ENCODE measurements at places on chromosomes 3 and 15.

- no peak for DNase-seq
Observed at GRCh38 chr15:62727501-62727900, 315.0 kb upstream of the TPM1 start.

GRCh38 chr3:184133840-184134745 is 1.1 kb upstream of the EIF2B5 start:
- DNase-seq: peak; percentile 79

GRCh38 chr15:53841651-53842050 is 82.2 kb upstream of the WDR72 start:
- no peak for DNase-seq

DNA sequence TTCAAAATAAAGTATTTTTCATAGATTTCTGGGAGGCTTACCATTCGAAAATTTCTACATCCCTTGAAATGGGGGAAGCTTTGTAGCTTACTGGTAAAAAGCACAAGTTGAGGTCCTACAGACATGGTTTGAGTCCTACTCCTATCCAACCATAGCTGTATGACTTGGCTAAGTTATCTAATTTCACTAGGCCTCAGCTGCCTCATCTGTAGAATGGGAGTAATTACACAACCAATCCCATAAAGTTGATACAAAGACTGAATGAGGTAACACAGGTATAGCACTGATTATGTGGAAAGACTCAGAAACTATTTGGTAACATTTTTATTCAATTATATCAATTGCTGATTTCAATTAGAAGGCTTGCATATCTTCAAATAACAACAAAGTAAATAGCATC is 157.4 kb downstream of the PLD1 start:
- no peak for DNase-seq

DNA sequence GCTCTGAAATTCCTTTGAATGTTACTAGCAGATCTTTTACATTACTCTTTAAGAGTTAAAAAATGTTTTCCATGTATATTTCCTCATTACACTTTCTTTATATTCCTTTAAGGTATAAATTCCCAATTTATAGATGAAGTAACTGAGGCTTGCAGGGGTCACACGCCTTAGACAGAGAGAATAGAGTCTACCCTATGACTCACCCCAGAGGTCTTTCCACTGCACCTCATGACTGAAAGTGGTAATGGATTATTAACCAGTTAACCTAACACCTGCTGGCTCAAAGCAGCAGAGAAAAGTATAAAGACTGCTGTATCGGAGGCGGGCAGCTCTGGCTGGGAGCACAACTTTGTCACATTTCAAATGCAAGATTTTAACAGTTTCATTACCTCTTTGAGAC is 37.7 kb downstream of the LDHAL6B start:
- no peak for DNase-seq

GRCh38 chr3:11543141-11543947 is 100.4 kb downstream of the VGLL4 start:
- DNase-seq: no peak

GRCh38 chr3:50237133-50237651 is 1.2 kb downstream of the GNAI2 start:
- DNase-seq: peak; percentile 57

DNA sequence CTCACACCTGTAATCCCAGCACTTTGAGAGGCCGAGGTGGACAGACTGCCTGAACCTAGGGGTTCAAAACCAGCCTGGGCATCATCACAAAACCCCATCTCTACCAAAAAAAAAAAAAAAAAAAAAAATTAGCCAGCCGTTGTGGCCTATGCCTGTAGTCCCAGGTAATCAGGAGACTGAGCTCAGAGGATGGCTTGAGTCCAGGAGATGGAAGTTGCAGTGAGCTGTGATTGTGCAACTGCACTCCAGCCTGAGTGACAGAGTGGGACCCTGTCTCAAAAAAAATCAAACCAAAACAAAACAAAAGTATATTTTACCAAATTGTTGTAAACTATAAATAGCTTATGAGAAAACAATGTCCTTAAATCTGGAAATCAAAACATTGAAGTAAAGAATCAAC is 34.7 kb upstream of the UBP1 start:
- no peak for DNase-seq

- no peak for DNase-seq
Observed at GRCh38 chr3:34955680-34956079, 683.6 kb upstream of the ARPP21 start.

DNA sequence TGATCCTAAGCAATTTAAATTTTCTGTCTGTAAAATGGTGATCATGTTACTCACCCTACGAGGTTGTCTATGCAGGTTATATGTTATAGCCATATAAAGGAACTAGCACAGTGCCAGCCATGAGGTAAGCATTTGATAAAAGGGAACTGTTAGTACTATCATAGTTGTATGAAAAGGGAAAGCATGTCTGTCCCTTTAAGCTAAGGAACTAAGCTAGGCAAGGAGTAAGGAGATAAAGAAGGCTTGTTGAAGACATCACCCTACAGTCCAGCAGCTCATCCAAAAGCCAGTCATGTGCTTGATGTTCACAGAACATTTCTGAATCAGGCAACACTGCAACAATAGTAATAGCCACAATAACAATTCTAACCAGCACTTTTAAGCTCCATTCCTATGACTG is 243.9 kb downstream of the ZBTB20 start:
- DNase-seq: no peak

- no peak for DNase-seq
Observed at GRCh38 chr3:9401986-9402385, 4.6 kb downstream of the SETD5 start.

GRCh38 chr3:168885028-168885427 is 778.5 kb downstream of the MECOM start:
- DNase-seq: no peak

DNA sequence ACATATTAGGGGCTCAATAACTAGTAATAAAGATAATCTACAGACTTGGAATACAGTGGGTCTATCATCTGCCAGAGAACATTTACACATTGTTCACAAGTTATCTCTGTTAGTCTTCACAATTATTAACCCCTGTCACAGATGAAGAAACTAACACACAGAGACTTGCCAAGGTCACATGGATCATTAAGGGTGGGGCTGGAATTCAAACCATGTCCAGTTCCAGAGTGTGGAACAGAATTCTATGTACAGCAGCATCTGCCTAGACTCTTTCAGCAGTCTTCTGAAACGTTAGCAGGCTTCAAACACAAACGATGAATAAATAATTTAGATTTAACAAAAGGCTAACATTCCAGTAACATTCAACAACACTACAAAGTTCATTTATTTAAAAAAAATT is 673.9 kb upstream of the NR2F2 start:
- no peak for DNase-seq

GRCh38 chr3:52791366-52791765 is 3.2 kb upstream of the ITIH3 start:
- no peak for DNase-seq

- no peak for DNase-seq
Observed at GRCh38 chr3:167998253-167998652, 97.5 kb downstream of the GOLIM4 start.

DNA sequence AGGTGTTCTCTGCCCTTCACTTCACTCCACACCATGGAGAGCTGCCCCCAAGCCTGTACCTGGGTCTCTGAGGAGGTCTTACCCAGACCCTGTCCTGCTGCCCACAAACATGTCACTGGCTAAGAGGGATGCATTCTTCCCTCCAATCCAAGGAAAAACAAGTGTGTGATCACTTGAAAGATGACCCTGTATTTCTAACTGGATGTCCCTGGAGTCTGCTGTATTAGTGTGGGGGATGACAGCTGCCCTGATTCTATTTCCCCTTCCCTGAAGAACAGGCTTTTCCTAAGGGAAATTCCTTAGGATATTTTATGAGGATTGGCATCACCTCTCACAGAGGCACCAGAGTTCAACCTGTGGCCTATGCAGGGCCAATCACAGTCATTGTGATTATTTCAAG is 55.0 kb upstream of the GATA2 start:
- no peak for DNase-seq

- no peak for DNase-seq
Observed at GRCh38 chr15:78915341-78916087, 29.3 kb downstream of the CTSH start.

- no peak for DNase-seq
Observed at GRCh38 chr3:113088616-113089015, 97.8 kb downstream of the GTPBP8 start.

- DNase-seq: no peak
Observed at GRCh38 chr15:85649372-85649771, 145.4 kb downstream of the KLHL25 start.

- DNase-seq: no peak
Observed at GRCh38 chr3:149658744-149659497, 1.1 kb upstream of the WWTR1 start.

GRCh38 chr15:66846811-66847210 is 144.8 kb downstream of the SMAD6 start:
- DNase-seq: no peak

GRCh38 chr3:107599772-107600145 is 77.0 kb downstream of the BBX start:
- no peak for DNase-seq

DNA sequence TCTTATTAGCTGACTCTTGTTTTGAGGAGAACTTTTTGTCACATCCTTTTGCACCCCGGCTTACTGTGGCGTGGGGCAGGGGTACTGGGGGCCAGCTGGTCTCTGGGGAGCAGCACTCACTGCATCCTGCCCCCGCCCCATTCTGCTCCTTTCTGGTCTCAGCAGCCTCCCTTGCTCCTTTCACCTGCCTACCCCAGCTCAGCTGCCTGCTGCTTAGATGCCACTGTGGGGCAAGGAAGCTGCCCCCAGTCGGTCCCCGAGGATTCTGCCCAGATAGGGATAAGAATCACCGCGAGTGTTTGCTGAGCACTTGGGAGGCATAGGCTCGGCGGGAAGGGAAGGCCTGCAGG is 32.0 kb downstream of the APBA2 start:
- DNase-seq: no peak

GRCh38 chr3:59514865-59515482 is 465.1 kb upstream of the CFAP20DC start:
- no peak for DNase-seq

GRCh38 chr3:170839518-170840100 is 30.4 kb downstream of the RPL22L1 start:
- DNase-seq: no peak

DNA sequence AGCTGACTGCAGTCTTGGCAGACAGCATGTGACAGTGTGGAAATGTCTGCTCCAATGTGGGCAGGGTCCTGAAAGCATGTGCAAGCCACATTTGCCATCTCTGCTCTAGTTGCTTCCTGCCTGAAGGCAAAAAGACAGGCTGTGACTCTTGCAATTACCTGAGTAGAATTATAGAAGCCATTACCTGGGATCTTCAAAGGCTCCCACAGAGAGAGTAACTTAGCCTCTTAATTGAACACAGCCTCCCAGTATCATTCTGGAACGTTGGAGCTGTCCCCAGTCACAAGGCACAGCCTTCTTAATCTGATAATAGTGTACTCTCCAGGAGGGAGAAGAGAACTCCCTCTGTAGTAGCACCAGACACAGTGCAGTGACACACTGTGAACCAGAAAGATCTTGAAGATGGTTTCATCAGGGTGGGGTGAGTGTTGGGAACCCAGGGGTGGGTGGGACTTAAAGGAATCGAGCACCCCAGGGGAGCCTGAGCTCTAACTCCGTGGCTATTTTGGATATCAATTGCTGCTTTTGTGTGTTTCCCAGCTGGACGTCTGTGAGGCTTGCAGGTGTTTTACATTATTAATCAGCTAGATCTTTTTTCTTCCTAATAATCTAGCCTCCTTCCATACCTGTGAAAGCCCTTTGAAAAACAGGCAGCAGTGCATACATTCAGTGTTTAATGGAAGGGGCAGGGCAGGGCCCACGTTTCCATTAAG is 40.6 kb upstream of the GLCE start:
- no peak for DNase-seq

GRCh38 chr15:89116404-89116803 is 28.1 kb downstream of the ABHD2 start:
- no peak for DNase-seq

- no peak for DNase-seq
Observed at GRCh38 chr3:163481738-163482137, 1596.6 kb downstream of the SI start.

DNA sequence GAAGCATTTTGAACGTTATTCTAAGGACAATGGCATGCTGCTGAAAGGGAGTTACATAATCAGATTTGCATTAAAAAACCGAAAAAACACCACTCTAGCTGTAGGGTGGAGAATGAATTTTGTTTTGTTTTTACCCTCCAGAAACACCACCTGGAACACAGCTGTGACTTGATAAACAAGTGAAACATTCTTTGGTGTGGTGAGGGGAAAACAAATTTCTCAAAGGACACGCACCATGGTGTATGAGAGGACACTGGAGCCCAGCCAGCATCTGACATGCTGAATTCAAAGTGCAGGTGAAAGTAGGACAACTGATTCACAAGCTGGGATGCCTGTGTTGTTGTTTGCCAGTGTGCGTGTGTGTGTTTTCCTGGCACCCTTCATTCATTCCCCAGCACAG is 554.5 kb upstream of the TBL1XR1 start:
- no peak for DNase-seq

DNA sequence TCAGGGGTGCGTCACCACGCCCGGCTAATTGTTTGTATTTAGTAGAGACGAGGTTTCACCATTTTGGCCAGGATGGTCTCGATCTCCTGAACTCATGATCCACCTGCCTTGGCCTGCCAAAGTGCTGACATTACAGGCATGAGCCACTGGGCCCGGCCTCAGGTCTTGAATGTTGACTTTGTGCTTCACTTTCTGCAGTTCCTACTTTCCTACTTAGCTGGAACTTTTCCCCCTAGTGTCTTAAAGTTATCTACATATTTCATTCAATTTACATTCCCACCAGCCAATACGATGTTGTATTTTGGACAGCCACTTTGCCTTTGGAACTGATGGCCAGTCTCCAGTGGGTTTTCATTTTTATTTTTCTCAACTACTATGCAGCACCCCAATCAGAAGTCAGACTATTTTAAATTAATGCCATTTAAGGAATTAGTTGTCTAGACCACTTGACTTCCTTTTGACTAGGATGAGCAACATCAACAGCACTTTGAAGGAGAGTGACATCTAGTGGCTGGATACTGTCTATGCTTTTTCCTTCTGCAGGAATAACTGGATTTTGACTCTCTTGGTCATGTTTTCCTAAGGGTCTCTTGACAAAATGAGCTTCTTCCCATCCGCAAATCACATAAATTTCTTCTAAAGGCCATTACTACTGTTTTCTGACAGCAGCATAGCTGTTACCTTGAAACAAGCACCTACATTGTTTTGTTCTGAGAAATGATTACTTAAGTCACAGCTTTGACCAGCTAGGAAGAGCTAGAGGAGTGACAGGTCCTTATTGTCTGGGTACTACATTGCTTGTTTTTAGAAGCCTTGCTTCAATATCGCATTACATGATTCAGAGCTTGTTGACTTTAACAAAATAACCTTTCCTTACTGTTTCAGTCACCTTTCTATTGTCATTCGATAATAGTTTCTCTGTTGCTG is 140.2 kb downstream of the ITPR1 start:
- DNase-seq: no peak

DNA sequence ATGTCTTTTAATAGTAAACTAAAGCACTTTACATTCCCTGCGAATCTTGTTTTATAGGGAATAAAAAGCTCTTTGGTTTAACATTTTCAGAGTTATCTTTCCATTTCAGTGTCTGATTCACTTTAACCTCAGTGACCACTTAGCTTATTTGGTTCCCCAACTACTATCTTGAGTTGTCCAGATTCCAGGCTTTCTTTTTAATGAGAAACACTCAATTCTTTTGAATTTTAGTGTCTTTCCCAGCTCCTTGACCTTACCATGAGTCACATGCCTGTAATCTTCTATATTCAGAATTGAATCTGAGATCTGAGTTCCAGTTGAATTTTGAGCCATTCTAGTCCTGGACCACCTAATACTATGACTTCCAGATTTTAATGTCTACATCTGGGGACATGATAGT is 144.4 kb downstream of the KCNAB1 start:
- no peak for DNase-seq

Measured in activated T-cell treated with anti-CD3 and anti-CD28 coated beads, Interleukin-2, amount 50 U/mL, for 24 hours (primary cell).